ELR (cell line): ENCODE measurements at places on chromosomes 16 and 17.

DNA sequence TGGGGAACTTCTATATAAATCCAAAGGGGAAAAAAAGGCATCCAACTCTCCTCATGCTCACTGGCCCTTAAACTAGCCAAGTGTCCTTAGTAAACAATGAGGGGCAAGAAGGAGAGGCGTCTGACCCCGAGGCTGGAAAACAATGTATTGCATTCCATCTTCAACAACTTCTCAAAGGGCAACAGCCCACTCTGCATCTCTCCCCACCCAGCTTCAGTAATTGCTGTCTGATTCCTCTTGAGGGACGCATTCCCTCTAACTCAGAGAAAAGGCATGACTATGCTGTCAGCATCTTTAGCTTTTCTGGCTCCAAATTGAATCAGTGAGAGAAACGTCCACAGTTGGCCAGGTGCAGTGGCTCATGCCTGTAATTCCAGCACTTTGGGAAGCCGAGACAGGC is 145.8 kb downstream of the SLC39A11 start:
- no peak for DNase-seq

- DNase-seq, result peak; percentile 81
These were observed 10.8 kb downstream of the SSH2 start for GRCh38 chr17:29918922-29919856.

DNA sequence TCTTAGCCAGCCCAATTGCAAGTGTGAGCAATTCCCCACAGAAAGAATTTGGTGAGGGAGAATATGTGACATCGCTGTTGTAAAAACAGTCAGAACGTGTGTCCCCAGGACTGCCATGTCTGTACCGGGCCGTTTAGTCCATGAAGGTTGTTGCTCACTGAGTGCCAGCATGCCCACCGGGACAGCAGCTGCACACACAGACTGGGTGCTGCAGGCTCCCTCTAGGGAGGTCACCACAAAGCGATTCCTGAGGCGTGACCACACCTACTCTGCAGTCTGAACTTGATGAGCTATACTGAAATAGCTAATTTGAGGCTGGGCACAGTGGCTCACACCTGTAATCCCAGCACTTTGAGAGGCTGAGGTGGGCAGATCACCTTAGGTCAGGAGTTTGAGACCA is 44.1 kb upstream of the ADORA2B start:
- no peak for DNase-seq

- DNase-seq, result no peak
These were observed 5.0 kb upstream of the DCTPP1 start for GRCh38 chr16:30434852-30435251.

- peak; percentile 52 for DNase-seq
These were observed 9.1 kb downstream of the TUBG1 start for GRCh38 chr17:42618442-42619150.

DNA sequence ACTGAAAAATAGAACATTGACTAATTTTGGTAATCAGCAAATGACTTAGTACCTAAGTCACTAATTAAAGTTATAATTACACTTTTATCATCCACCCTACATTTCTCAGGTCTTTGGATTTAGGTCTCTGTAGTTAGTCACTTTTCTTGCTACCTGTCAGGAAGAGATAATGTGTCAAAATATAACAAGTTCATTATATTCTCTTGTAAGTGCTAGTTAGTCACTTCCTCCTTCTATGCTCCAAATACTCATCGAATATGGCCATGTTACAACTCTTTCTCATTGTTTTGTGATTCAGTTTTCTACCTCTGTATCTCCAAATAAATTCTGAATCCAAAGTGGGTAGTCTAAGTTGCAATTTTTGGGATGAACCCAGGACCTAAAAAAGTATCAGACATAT is 163.5 kb upstream of the KIF2B start:
- DNase-seq, result peak; percentile 6

- peak; percentile 76 for DNase-seq
These were observed 505 bp upstream of the COG1 start for GRCh38 chr17:73192206-73192893.

DNA sequence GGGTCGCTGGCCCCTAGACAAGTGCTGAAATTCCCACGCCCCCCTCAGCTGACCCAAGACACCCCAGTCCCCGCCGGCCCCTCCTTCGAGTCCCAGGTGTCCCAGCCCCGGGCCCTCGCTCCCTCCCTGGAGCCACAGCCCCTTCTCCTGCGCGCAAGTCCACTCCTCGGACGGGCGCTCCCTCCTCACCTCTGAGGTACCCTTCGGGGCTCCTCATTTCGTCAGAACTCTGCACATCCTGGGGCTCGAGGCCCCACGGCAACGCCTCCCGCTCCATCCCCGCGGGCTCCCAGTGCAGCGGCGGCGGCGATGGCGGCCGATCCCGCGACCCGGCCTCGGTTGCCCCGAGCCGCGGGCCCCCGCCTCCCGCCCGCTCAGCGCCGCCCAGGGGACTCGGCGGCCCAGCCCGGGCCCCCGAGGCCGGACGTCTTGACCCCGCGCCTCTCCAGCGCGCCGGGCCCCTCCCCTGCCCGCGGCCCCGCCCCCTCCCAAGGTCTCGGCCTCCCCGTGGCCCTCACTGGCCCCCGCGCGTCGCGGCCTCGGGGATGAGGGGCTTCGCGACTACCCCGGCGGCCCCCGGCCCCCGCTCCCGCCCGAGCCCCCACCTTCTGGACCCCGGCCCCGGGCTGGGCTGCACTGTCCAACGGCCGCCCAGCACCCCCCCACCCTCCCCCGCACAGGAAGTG is at the start of gene ZNF768:
TSS of gene ZNF768 (minus strand) at position 430 of the 686 bp plus-strand sequence. CDS start at position 277, 153 bp downstream.
- DNase-seq, result peak; percentile 64

DNA sequence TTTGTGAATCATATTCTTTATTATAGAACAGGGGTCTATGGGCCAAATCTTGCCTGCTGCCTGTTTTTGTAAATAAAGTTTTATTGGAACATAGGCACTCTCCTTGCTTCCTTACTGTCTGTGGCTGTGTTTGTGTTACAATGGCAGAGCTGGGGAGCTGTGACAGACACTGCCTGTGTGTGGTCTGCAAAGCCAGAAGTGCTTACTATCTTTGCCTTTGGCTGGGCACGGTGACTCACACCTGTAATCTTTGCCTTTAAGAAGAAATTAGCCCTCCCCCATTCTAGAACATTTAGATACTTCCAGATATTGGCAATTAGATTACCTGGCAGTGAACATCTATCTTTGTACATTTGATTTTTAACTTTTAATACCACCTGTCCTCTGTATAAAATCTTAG is 308.3 kb downstream of the FOXL1 start:
- peak; percentile 30 for DNase-seq

GRCh38 chr17:55301521-55302406 is 37.0 kb downstream of the HLF start:
- no peak for DNase-seq

DNA sequence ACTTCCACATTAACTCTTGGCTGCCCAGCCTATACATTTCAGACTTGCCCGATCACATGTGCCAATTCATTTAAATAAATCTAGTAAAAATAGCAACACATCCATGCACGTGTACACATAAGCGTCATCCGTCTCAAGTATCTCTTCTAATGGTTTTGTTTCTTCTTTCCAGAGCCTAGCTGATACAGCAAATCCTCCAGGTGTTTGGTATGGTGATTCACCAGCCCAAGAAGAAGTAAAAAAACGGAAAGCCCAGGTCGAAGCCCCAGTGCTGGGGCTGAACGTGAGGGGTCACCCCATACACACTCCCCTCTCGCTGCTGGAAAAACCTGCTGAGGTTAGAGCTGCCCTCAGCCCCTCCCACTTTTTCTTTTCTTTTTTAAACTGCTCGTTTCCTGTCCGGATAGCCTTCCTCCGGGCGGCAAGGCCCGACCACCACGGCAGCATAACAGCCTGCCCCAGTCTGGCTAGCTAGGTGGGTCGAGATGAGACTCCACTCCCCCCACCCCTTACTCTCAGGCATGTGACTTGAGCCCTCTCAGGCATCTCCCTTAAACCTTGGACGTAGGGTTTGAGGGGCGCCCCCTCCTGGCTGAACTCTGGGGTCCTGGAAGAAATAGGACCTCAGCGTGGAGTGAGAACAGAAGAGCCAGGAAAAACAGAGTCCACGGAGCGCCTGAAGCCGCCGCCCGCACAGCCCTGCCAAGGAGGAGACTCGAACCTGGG is 13.9 kb upstream of the OR1F1 start:
- DNase-seq, result peak; percentile 41

- no peak for DNase-seq
These were observed 40.0 kb upstream of the ABCA10 start for GRCh38 chr17:69268543-69269014.

- no peak for DNase-seq
These were observed 81.2 kb downstream of the PGS1 start for GRCh38 chr17:78459696-78460095.

- no peak for DNase-seq
These were observed 15.5 kb downstream of the HIC1 start for GRCh38 chr17:2070241-2071023.

GRCh38 chr17:69069226-69069750 is 8.6 kb upstream of the ABCA9 start:
- DNase-seq, result no peak

- DNase-seq, result no peak
These were observed 13.0 kb downstream of the NLRP1 start for GRCh38 chr17:5571281-5571680.

DNA sequence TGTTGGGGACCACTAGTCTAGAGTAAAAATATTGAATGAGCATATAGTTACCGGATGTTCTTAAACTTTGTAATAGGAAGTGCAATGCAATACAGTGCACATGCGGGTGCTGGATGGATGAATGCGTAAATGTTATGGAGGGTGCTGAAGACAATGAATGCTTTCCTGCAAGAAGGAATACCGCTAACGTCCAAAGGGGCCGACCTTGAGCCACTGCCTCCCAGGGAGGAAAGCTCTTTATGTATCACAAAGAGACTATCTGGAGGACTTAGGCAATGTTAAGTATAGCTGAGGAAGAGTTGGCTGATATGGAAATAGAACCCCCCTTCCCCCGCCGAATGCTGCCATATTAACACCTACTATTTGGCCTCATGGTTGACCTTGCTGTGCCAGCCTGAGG is 27.5 kb upstream of the SHCBP1 start:
- no peak for DNase-seq

- DNase-seq, result no peak
These were observed 115.9 kb downstream of the SEC14L1 start for GRCh38 chr17:77256710-77257109.

DNA sequence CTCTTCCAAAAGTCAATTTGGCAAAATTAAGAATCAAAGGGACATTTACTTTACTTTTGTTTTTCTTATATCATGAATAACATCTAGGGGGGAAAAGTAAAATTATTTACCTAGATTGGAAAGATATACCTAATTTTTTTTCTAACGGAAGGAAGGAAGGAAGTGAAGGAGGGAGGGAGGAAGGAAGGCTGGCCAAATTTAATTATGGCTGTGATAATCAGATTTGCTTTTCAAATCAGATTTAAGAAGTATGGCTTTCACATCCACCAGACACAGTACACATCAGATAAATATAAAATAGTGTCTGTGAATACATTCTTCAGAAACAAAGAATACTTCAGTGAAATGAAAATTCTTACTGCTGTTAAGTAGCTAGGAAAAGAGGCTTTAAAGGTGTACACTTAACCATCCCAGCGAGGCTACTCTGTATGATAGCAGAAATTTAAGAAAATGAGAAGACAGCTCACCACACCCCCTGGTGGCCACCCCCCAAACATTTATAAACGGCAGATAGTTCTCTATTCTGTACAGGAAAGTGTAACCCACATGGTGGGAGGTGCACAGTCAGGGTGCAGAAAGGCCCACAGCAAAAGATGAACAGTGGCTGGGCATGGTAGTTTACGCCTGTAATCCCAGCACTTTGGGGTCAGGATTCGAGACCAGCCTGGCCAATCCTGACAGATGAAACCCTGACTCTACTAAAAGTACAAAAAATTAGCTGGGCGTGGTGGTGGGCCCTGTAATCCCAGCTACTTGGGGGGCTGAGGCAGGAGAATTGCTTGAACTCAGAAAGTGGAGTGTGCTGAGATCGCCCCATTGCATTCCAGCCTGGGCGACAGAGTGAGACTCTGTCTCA is 150.8 kb downstream of the SSH2 start:
- DNase-seq, result peak; percentile 66

- peak; percentile 95 for DNase-seq
These were observed 35.9 kb downstream of the CMTM4 start for GRCh38 chr16:66660422-66661209.

DNA sequence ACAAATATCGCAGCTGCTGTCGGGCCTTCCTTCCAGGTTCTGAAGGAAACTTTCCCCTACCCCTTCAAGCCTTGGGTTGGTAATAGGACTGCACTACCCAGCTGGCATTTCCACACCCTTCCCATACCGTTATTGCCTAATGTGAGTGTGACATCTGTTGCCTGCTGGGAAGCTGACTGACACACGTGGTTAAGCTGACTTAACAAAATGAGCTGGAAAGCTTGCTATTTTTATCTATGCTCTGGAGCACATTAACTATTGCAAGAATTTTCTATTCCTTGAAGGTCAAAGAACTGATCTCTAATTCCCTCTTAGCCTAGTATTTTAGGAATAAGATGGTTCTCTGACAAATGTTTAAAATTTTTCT is 79.5 kb downstream of the PMP22 start:
- DNase-seq, result no peak

DNA sequence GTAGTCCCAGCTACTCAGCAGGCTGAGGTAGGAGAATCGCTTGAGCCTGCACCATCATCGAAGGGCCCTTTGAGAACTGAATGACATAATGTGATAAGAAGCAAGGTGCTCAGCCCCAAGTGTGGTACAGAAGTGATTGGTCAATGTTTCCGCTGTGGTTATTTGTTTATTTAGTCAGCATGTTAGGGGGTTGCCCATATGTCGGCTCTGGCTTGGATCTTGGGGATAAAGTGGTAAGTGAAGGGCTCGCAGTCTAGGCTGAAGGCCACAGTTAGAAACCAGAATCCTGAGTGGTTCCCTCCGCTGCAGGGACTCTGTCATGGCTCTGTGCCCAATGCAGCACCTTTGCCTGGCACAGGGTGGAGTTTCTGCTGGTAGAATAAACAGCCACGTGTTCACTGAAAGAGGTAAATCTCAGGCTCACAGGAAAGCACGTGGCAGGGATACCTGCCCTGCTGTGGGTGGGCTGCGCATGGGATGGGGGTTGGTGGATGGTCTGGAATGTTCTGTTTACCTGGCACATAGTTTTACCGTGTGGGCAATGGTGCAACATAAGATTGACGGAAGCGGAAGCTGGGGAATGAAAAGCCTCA is 35.4 kb downstream of the SYT17 start:
- DNase-seq, result no peak

DNA sequence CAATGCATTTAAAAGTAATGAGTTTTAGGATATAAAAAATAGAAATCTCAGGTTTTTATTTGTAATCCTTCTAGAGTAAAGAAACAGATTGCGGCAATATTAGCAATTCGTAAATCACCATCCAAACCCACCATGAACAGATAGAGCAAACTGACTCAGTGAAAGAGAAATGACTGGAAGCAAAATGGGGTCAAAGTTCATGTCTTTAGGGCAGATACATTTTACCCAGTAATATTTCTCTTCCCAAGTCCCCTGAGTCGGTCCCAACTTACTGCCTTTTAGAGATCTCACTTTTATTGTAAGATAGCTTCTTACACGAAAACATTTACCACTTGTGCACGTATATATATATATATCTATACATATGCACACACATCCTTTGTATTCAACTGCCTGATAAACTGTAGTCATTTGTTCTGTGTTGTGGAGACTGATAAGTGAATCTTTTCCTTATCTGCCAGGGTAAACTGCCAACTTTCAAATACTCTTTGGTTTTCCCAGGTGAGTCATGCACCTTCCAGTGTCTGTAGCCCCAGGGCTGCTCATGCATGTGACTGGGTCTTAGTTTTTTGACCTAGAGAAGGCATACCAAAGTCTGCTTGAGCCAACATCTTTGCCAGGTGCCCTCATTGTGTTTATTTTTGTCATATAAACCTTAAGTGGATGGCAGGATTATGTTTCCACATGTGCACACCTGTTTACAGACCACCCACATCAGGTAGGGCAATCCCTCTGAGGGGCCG is 7.8 kb upstream of the IRF8 start:
- peak; percentile 80 for DNase-seq

- DNase-seq, result peak; percentile 69
These were observed 292.8 kb downstream of the SEC14L1 start for GRCh38 chr17:77433385-77434135.
